ENCODE measurements at places on chromosomes 3 and 15. TPM values are rescaled to one million over a fixed set of nuclear protein-coding genes. Genes with fewer than 3 reads are reported as not detected.
A peak's percentile ranks its signal among the peaks of the same experiment; 100 is the strongest.

GOLGA8J gene
- total RNA-seq, result not detected

ROBO1 gene
- total RNA-seq, result 505 TPM

CATSPER2 gene
- total RNA-seq, result 6.9 TPM

ACP3 gene
- total RNA-seq, result not detected

CEMIP gene
- 0.25 TPM for total RNA-seq

SCN11A gene
- 0.78 TPM for total RNA-seq

PGBD4 gene
- 1.7 TPM for total RNA-seq

PIGZ gene
- 4.7 TPM for total RNA-seq

SNURF gene
- 41.9 TPM for total RNA-seq

TRH gene
- total RNA-seq, result 1.7 TPM

A4GNT gene
- not detected for total RNA-seq

CCR3 gene
- not detected for total RNA-seq

ANKRD63 gene
- not detected for total RNA-seq

MYZAP gene
- total RNA-seq, result not detected

DNA sequence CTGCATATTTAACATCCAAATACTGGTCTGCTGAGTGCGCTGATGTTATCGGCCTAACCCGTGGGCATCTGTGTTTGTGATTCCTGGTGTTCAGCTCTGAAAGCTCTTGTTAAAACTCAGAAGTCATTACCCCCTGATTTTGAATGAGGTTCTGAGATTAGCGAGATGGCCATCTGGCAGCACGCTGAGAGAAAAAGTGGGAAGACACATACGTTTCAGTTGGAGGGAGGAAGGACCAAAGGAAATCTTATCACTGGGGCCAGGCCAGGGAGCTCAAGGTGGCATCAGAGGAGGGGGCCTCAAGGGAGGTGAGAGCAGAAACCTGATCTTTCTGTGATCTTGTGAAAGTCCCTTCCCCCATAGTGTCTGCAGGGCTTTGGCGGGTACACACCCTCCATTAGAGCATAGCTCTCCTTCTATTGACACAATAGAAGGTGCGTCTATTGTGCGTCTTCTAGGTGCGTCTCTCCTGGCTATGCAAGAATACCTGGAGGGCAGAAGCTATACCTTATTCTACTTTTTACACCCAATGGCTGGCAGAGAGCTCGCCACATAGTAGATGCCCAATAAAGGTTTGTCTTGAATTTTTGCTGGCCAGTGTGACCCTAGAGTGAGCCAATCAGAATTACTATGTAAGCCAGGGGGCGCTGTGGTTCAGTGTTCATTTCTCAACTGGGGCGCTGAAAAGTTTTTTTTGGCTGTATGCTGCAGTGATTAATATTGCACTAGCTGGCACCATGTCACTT, 182.4 kb downstream of the SHQ1 start:
- DNase-seq, result peak; percentile 56

DNA sequence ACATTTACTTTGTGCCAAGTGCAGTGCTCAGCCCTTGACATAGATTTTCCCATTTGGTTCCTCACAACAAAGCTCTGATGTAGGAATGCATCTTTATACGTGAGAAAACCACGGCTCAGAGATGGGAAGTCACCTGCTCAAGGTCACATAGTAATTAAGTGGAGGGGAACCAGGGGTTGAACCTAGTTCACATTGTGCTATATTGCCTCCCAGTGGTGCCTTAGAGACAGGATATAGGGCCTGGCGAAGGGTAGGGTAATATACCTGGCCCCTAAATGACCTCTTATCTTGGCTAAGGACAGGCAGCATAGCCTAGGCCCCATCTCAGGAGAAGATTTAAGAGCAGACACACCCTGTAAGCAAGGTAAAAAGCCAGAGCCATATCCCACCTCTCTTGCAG, 71.5 kb downstream of the FOXP1 start:
- DNase-seq, result no peak

DNA sequence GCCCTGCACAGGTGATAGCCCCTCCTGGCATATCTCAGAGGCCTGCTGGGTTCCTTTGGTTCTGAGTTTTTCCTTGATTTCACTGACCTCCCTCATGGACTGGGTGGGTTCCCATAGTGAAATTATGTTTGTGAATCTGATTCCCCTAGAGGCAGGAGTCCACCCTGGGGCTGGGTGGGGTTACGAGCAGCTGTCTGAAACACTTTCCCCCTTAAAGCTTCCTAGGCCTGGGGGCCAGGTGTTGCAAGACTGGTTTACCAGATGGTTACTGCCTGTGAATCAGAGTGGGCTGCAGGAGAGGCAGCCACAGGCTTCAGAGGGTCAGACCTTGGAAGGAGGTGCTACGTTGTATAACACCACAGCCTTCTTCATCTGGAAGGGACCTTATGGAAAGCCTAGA, 34.3 kb downstream of the IL20RB start:
- no peak for DNase-seq

DNA sequence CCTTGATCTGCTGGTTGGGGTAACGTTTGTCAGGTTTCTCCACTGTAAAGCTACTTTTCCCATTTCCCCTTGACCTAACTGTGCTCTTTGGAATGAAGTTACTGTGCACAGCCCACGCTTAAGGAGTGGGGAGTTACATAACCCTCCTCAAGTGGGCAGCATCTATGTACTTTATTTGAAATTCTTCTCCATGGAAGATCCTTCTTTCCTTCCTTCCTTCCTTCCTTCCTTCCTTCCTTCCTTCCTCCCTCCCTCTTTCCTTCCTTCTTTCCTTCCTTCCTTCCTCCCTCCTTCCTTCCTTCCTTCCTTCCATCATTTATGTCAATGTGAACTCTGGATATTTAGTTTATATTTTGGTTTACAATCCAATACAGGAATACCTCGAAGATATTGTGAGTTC, 77.1 kb upstream of the TRA2B start:
- no peak for DNase-seq

DNA sequence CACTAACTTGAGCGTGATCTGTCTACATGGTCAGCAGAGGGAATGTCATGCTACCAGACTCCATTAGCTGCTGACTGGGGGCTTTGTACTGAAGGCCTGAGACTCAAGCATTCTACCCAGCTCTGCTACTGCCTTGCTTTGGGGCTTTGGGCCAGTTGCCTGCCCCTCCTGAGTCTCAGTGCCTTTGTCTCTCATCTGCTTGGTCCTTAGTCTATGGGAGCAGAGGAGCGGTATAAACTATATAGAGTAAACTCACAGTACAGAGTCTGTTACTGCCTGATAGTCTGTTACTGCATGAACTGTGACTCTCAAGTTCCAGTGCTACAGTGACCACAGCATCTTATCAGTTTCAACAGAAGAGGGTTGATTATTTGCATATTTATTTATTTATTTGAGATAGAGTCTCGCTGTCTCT, 38.5 kb upstream of the C15orf39 start:
- DNase-seq, result no peak

- DNase-seq, result no peak
These were observed 4.2 kb upstream of the NPHP3 start for GRCh38 chr3:132726341-132726823.

DNA sequence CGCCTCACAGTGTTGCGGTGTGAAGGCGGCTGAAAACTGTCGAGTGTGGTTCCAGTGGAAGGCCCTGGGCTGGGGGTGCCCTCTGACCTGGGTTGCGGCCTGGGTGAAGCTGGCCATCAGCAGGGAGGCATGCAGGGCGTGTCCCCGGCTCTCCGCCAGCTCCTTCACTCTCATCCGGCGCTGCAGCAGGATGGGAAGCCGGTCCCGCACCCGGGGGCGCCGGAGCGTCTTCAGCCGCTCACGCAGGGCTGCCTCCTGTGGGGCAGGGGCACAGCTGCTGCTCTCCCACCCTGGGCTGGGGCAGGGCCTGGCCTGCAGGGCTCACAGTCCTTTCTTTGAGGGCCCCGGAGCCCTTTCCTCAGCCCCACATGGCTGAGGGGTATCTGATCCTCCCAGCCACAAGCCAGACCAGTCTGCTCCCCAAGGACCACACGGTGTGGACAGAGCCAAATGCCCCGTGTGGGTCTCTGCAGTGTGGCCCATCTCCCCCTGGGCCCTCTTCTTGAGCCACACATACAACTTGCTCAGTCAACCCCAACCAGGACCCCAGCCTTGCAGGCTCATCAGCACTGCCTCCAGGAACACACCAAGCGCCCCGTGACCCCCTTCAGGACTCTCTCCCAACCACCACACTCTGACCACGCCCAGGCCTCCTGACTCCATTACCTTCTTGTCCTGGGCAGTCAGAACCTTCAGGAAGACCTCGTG, 26.8 kb downstream of the SPTBN5 start:
- DNase-seq, result no peak

- no peak for DNase-seq
These were observed 10.6 kb upstream of the SH3BP5 start for GRCh38 chr3:15342945-15343344.

GRCh38 chr15:67820992-67821783, 4.1 kb upstream of the SKOR1 start:
- DNase-seq, result peak; percentile 14

DNA sequence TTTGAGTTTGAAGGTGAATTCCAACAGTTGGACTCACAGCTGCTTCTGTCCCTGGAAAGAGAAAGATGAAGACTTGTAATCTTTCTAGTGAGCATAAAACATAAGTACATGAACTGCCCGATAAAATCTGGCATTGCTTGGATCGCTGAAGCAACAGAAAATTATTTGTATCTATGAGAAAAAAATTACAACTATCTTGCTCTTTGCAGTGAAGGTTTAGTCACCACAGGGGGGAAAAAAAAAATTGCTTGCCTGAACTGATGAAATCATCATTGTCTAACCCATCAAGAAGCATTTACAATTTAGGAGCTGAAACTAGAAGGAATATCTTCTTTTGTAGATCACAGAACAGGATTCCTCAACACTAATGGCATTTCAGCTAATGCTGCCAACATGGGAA, 20.0 kb downstream of the TMEM207 start:
- DNase-seq, result no peak

- DNase-seq, result no peak
These were observed 258.5 kb downstream of the PDCD6IP start for GRCh38 chr3:34056951-34057390.

- DNase-seq, result no peak
These were observed 185.9 kb upstream of the LINGO1 start for GRCh38 chr15:77818484-77819047.

DNA sequence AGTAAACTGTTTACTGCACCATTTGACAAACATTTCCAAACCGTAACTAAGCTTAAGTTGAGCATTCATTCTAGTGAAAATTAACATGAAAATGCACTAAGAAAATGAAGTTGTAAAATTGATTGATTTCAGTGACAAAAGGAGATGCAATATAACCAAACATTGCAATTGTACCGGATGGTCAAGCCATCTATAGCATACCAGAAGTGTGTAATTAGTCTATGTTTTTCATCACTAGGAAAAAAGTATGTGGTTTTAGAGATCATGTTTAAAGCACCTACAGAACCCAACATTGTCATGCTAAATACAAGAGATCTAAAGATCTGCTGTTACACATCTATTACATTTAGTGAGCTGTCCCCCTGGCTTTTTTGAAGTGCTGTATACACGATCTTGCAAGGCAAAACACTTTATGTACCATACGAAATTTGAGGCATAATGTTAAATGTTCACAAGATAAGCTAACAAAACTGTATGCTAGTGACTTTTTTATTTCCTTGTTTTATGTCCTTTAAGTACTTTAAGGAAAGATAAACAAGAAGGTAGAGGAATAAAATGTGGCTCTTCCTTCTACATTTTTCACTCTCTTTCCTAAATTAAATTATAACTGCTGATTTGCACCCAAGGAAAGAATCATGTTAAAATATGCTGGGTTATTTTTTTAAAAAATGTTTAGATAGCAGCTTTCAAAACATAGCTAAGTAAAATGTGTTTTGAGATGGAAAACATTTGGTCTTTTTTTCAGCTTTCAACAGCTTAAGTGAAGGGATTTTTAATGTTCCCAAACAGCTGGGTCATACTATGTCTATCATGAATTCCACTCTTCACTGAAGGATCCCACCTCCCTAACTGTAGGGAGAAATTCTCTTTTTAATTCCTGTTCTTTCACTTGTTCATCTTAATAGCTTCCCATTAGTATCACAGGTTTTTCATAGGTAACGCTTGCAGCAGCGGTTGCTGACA, 498.0 kb downstream of the MECOM start:
- DNase-seq, result no peak

GRCh38 chr3:31025541-31025940, 131.1 kb upstream of the GADL1 start:
- no peak for DNase-seq

- DNase-seq, result no peak
These were observed 23.9 kb downstream of the DPH6 start for GRCh38 chr15:35522061-35522460.

- no peak for DNase-seq
These were observed at the start of gene SLC9C1 for GRCh38 chr3:112293368-112294321. TSS of gene SLC9C1 (minus strand) at chr3:112294216. CDS start at chr3:112286791, 7,425 bp downstream.

GRCh38 chr3:106692624-106693023, 684.6 kb upstream of the CCDC54 start:
- DNase-seq, result no peak

DNA sequence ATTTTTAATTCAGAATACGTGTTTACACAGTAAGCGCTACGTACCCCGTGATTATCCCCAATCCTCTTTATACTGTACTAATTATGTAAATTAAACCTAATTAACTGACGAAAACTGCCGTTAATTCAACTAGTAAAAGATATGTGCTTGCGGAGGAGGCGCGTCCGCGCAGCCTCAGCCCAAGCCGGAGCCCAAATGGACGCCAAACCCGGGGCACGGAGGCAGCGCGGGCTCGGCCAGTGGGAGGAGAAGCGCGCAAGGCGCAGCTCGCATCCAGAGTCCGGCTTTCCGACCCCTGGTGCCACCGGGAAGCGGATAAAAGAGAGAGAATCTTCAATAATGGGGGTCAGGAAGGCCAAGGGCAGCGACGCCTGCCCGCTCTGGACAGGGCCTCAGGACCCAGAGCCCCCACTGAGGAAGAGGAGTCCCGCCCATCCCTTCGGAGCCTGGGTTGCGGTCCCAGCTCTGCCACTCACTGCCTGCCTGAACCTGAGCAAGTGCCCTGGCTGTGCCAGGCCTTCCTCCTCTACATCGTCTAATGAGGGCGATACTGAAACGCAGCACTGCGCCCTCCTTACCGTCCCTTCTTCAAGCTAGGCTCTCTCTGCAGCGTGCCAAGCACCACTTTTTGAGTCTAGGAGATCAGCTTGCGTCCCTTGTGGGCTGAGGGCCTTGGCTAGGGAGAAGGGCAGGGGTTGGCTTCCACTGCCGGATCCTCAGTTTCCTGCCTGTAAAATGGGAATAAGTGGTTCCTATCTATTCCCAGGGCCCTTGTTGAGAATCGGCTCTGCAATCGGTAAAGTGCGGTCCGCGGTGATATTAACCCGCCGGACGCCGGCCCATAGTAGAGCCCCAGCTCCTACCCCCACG, 5.0 kb upstream of the SKOR1 start:
- DNase-seq, result no peak

GRCh38 chr3:70919661-70920060, 607.2 kb upstream of the MDFIC2 start:
- no peak for DNase-seq

- DNase-seq, result no peak
These were observed 2.6 kb downstream of the CLDN1 start for GRCh38 chr3:190319660-190320059.

GRCh38 chr3:175163686-175164085, 304.6 kb downstream of the NAALADL2 start:
- no peak for DNase-seq

GRCh38 chr3:58281069-58281468, 25.0 kb upstream of the RPP14 start:
- no peak for DNase-seq

All from glutamatergic neuron (in vitro differentiated cells).